ENCODE measurements at places on chromosomes 12 and 14. TPM values are rescaled to one million over a fixed set of nuclear protein-coding genes. Genes with fewer than 3 reads are reported as not detected.

- DNase-seq = no peak
These were observed 221.8 kb upstream of the SSTR1 start for GRCh38 chr14:37985826-37986470.

DNA sequence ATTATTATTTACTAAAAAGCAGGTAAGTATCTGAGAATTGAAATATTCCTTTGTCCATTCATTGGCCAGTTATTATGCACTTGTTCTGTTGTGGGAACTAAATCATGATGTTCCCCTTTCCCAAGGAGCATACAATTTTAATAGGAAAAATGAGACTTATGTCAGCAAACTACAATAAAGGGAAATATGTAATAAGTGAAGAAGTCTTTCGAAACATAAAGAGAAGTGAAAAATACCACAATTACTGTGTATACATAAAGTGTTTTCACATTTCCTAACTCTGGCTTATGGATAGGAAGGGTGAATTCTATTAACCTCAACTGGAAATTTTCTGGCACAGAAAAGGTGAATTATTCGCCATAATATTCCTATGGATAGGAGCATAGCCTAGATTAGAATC, 78.4 kb upstream of the DNM1L start:
- no peak for DNase-seq

- no peak for DNase-seq
These were observed 17.0 kb downstream of the PPM1H start for GRCh38 chr12:62917926-62918325.

DNA sequence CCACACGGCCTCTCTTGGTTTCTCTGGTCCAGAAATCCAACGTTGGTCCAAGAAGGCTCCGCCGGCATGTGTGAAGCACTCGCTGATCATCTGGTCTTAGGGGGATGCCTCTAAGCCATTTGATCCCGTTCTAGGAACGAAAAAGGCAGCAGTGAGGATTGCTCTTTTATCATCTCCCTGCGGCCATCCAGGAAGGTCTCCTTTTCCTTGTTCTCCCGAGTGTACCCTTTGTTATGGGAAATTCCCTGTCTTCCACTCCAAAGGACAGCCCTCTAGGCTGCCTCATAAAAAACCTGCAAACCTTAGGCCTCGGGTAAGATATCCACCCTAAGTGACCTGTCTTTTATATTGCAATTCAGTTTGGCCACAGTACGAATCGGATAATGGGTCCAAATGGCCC, 85.8 kb downstream of the TMTC3 start:
- DNase-seq = no peak

DNA sequence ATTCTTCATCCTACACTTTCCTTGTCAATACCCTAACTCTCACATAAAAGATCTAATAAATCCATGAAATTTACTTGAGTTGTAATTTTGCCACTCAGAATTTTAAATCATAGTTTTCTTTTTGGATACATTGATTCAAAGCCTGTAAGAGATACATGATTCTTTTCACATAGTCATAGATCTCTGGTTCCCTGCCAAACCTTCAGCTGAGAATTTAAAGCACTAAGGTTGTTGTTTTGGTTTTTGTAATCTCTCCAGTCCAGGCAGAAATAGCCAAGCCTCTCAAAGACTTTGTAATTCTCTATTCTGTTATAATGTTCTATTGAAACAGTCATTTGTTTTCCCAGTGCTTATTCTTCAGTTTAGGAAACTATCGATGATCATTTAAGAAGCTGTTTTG, 273.9 kb downstream of the TRHDE start:
- DNase-seq = no peak

- no peak for DNase-seq
These were observed 70.5 kb downstream of the ITPK1 start for GRCh38 chr14:93045211-93045674.

- no peak for DNase-seq
These were observed 103.8 kb upstream of the RESF1 start for GRCh38 chr12:31855427-31855826.

DNA sequence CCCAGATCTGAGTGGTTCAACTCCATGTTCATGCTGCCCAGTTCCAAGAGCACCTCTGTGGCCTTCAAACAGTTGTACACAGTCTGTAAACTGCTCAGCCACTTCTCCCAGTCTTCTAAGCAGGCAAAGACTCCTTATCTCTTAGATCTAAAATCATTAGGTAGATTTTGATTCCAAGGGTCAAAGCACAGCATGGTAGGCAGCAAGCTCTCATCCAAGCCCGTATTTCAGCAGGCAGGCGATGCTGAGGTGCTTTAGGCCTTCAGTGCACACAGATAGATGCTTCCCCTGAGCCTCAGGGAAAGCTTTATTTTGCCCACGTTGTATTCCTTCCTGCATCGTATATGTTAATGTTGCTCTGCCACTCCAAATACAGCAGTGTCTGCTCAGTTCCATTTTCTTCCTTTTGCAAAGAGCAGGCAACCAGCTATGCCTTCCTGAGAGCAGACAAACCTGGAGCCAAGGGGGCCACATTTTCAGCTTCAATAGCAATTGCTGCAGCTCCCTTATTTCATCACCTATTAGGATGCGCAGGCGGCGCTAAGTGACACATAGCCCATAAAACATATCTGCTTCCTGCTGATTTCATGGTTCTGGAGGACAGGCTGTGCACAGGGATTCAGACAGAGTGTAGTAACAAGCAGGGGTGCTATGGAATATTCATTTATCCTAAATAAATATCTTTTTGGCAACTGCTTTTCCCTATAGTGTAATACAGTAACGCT, 67.5 kb downstream of the ETV6 start:
- no peak for DNase-seq

DNA sequence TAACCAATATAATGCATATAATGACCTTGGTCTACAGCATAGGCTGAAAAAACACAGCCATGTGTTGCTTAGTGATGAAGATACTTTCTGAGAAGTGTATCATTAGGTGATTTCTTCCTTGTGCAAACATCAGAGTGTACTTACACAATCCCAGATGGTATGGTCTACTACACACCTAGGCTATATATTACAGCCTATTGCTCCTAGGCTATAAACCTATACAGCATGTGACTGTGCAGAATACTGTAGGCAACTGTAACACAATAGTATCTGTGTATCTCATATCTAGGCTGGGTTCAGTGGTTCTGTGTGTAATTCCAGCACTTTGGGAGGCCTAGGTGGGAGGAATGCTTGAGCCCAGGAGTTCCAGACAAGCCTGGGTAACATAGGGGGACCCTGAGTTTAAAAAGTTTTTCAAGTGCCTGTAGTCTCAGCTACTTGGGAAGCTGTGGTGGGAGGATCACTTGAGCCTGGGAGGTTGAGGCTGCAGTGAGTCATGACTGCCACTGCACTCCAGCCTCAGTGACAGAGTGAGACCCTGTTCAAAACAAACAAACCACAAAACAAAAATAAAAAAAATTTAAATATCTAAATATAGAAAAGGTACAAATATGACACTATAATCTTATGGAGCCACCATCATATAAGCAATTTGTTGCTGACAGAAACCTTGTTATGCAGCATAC, 66.6 kb downstream of the GRIP1 start:
- DNase-seq = no peak

GRCh38 chr14:76599559-76600287, 161.5 kb upstream of the VASH1 start:
- no peak for DNase-seq

Gene CLEC9A
- total RNA-seq = 2.3 TPM

Gene CDC42BPB
- 105 TPM for total RNA-seq

Gene A2M
- total RNA-seq = 942 TPM

Gene FLVCR2
- total RNA-seq = 56.4 TPM
